Stimulated activated CD8-positive, alpha-beta memory T cell treated with anti-CD3 and anti-CD28 coated beads, Interleukin-2, amount 100 ng/mL, for 48 hours (primary cell): ENCODE measurements at places on chromosomes 12 and 14.

DNA sequence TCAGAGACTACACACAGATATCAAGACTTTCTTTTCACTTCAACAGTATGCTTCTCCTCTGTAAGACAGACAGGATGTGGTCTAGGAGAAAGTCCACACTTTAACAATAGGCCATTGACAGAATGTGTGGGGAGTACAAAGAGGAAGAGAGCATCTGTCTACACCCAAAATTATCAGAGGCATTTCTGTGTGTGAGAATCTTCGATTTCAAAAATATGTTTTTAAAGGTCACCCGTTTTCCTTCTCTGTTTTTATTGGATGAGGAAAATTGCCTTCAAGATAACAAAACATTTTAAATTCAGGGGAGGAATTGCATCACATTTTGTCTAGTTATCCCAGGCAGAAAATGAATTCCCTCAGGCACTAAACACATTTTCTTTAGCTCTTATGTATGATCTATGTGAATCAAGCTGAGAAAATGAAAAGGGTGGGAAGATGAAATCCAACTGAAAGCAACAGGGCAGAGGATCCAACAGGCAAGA lies 16.4 kb downstream of the NAV3 start:
- DNase-seq, result no peak

GRCh38 chr12:24898185-24898584 lies 50.7 kb downstream of the BCAT1 start:
- no peak for DNase-seq

DNA sequence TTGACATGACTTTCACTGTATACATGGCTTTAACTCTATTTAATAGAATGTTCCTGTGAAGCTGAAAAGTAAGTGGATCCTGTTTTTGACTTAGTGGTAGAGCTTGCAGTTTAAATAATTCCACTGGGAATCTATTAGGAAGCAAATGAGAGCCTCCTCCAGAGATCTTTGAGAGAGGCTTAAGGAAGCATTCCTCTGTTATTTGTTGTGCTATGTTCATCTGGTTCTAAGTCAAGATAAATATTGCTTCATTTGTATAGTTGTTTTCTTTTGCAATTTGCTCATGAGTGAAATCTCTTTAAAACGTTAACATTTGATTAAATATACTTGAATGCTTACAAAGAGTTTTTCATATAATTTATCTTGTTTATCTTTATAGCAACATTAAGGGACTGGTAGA lies 70.4 kb downstream of the TMTC2 start:
- no peak for DNase-seq

DNA sequence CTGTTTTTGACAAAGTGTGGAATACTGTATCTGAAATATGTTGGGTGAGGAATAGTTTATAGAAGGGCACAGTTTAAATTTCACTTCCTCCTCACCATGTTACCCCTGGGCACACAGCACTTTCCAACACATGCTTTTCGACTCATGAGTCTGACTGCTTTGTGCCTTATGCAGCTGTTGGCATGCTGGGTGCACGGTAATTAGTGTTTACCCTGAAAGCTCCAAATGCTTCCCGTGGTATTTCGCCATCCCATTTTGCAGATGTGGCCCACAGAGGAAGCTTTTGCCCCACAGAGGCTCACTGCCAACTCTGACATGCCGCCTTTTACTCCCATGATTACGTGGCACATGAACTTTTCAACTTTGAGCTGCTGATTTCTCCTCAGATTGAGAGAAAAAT lies 168.6 kb downstream of the PRKCH start:
- no peak for DNase-seq

DNA sequence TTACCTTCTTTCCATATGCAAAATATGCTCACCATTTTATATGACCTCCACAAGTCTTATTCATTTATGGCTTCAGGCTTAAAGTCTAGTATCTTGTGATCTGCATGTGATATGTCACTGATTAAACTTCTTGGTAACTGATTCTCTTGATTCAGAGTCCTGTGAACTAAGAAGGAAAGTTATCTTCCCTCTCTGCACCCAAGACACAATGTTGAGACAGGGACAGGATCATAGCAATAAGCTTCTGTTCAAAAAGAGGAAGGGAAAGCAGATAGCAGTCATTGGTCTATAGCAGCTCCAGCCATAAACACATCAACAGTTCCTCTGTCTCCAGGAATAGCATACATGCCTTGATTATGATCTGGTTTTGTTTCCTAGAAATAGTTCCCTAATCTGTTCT lies 103.1 kb downstream of the UNC79 start:
- DNase-seq, result no peak

DNA sequence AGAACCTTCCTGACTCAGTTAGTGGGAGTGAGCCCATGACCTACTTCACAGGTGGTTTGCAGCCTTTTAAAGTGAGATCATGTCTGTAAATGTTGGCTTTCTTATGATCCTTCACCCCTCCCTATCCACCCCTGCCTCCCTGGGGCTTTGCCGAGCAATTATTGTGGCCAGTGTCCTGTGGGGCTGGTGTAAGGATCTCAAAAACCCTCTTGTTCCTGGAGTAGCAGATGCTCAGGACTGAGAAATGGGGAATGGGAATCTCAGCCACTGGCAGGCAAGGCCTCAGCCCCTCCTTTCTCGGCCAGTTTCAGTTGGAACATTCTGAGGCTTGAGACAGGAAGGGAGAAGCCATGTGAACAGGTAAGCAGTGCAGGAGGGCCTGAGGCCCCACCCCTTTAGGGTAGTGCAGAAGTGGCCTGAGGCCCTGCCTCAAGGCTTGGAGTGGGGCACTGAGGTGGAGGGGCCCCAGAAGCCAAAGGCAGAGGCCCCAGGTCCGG lies 53.8 kb downstream of the PLEKHG3 start:
- DNase-seq, result no peak

- peak; percentile 47 for DNase-seq
Measured at GRCh38 chr12:12334367-12335040, 15.5 kb downstream of the MANSC1 start.

- no peak for DNase-seq
Measured at GRCh38 chr12:131466306-131466705, 244.6 kb upstream of the SFSWAP start.

DNA sequence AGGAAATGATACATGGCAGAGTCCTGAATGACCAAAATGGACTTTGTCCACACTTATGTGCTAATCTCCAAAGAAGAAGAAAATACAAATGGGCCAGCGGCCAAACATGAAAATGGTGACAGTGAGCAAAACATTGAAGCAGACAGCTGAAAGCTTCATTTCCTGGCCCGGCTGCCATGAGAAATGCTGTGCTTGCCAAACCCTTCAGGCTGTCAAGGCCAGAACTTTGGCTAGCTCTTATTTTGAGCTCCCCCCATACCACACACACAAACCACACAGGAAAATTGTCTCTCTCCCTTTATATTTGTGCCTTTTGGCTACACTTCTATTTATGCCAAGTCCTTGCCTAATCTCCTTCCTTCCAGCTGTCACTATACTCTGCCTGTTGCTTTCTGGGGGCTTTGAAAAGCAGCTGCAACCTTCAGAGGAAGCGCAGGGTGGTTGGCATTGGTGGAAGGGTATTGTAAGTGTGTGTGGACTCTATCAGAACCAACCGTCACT lies 323.8 kb downstream of the RAD51B start:
- no peak for DNase-seq

DNA sequence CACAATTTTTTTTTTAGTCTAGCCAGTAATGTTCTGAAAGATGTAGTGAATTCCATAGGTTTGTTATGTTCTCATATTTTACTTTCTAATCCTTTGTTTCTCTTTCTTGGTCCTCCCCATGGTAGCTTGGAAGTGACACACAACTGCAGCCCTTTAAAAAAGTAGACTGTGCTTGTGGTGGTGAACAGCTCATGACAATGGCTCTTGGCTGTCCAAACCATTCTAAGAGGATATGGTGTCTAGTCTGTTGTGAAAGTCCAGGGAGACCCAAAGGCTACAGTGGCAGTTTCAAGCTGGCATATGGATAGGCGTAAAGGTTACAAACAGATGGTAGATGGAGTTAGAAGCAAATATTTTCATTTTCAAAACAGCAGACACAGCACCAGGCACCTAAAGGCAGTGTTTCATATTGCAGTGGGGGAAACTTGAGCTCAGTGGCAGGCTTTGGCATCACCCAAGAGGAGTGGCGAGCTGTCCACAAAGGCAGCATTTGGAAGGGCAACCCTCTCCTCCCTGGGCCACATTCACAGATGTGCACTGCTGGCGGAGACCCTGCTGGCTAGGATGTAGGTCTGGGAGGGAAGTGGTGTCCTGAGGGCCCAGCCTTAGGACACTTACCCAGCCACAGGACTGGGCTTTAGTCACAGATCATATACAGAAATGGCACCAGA lies 102.1 kb downstream of the DYRK2 start:
- DNase-seq, result no peak

DNA sequence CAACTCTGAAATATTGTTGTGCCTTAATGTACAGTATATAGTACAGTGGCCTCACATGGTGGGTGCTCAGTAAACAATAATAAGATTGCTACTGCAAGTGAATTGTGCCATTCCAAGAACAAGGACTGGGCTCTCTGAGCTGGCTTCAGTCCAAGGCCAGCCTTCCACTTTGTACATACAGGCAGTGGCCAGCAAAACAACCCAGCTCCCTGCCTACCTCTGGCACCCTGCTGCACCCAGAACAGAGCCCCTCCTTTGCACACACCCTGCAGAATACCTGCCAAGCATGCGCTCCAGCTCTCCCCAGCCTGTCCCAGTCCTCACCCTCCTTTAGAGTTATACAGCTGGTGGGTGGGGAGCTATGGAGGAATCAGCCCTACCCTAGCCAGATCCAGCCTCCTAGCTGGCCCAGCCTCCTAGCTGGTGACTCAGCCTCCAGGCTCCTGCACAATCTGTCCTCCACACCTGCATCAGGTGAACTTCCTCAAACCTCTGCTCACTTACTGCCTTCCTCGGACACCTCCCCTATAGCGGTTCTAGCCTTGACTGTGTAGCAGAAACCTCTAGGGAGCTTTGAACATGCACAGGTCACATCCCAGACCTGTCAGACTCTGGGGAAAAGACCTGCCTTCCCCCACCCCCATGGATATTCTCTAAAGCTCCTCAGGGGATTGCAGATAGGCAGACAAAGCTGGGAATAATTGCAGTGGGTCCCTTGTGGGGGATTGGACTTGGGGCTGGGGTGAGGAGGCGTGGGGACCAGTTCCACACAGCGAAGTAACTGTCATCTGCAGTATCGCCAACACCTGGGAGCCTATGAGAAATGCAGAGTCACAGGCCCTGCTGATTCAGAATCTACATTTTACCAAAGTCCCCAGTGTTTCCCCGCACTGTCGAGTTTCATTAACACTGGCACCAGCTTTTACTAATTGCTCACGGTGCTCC lies 17.9 kb downstream of the ZDHHC22 start:
- DNase-seq, result no peak

GRCh38 chr12:91901381-91902074 lies 244.1 kb downstream of the BTG1 start:
- DNase-seq, result no peak

GRCh38 chr14:64266239-64266638 lies 27.9 kb downstream of the ESR2 start:
- DNase-seq, result no peak

DNA sequence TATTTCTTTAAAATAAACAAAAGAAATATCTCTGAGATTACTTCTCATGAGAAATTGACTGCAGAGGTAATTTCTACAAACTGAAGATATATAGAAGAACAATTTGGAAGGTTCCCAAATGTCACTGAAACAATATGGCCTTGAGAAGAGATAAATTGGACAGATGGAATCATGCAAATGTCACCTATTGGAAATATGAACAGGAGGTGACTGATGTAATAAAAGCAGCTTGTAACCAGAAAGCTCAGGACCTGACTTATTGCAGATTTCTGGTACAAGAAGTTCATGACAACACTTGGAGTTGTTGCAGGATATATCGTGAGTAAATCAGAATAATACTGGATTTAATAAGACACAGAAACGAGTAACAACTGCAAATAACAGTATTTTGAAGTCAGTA lies 93.3 kb upstream of the TRHDE start:
- DNase-seq, result no peak

DNA sequence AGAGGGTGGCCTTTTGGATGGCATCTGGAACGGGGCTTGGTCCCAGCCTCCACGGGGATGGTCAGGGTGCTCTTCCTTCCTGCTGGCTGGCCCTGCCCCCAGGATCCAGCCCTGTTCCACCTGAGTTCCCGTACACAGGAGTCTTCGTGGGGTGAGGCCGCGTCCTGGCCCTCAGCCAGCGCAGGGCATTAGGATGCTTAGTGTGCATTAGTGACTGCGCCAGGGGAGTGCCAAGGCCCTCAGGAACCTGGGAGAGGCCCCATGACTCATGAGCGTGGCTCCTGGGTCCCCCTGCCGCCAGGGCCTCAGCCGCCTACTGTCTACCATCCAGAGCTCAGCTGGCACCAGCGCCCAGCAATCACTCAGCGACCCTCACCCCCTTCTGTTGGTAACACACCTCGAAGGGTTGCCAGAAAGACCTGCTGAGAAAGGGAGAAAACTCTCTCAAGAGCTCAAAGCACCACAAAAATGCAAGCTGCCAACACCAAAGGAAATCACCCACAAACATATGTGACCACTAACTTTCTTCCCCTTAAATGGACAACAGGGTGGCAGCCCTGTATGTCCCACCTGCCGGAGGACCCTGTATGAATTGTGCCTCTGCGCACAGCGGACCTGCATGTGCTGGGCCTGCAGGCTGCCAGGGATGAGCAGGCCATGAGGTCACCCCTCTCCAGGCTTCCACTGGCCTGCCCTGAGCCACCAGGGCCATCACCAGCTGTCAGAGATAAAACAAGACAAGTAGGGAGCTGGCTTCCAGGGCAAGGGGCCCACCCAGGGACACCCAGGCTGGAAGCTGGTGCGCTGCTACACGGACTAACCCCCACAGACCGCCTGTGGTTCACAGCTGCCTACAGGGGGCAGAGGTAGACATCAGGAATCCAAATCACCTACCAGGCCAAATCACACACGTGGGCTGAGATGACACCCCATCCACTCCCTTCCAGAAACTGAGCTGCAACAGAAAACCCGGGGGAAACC lies 28.7 kb downstream of the CCDC85C start:
- no peak for DNase-seq

GRCh38 chr12:113724794-113725556 lies 241.2 kb downstream of the RBM19 start:
- DNase-seq, result no peak

- DNase-seq, result no peak
Measured at GRCh38 chr14:43143106-43143505, 1364.0 kb downstream of the FSCB start.

DNA sequence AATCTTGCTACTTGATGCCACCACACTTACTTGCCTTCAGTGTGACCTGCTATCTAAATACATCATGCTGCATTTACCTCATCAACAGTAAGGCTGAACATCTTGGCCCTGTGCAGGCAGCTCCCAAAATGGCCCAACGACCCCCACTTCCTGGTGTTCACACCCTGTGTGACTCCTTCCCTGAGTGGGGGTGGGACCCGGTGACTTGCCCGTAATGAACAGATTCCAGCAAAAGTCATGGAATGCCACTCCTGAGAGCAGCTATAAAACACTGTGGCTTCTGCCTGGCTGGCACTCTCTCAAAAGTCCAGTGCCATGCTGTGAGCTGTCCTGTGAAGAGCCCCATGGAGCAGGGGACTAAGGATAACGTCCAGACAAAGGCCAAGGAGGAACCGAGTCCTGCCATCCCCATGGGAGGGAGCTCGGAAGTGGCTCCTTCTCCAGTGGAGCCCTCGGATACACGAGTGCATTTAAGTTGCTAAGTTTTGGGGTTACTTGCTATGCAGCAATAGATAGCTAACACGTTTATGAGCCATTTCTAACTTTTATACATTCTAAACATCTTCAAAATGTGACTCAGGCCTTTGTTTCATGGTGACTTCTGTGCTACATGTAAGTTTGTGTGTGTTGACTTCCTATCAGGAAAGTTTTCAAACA lies 33.0 kb downstream of the P2RX2 start:
- DNase-seq, result no peak
